ENCODE measurements at places on chromosomes 2 and 18.
A peak's percentile ranks its signal among the peaks of the same experiment; 100 is the strongest.

- no peak for DNase-seq
These were observed 462.2 kb upstream of the RGPD4 start for GRCh38 chr2:107364361-107364950.

GRCh38 chr2:154914561-154914960 is 216.1 kb downstream of the KCNJ3 start:
- DNase-seq = no peak

- DNase-seq = no peak
These were observed 13.2 kb downstream of the ZNF804A start for GRCh38 chr2:184611361-184612085.

- DNase-seq = no peak
These were observed 249.3 kb downstream of the LRATD1 start for GRCh38 chr2:14881651-14882327.

GRCh38 chr2:183250472-183250871 is 126.2 kb downstream of the NUP35 start:
- DNase-seq = no peak

DNA sequence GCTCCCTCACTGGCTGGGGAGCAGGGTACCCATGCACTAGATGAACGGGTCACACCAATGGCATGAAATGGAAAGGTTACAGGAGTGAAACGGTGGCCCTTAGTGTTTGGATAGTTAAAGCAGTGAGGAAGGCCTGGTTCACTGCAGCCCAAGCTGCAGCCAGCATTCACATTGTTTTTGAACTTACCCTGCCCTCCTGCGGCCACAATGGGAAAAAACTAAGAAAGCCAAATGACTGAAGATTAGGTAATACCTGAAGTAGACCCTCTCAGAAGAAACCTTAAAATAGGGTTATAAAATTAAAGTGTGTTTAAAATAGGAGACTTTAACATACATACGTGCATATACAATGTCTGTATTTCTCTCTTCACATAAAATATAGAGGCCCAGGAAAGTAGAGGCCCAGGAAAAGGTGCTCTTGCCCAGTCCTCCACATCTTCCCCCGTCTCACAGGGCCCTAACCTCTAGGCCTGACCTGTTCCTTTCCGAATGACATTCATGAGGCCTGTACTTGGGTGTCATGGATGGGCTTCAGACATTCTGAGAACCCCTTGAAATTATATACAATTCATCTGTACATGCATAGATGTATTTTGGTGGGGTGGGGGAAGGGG is 33.3 kb downstream of the DOK1 start:
- DNase-seq = peak; percentile 3

DNA sequence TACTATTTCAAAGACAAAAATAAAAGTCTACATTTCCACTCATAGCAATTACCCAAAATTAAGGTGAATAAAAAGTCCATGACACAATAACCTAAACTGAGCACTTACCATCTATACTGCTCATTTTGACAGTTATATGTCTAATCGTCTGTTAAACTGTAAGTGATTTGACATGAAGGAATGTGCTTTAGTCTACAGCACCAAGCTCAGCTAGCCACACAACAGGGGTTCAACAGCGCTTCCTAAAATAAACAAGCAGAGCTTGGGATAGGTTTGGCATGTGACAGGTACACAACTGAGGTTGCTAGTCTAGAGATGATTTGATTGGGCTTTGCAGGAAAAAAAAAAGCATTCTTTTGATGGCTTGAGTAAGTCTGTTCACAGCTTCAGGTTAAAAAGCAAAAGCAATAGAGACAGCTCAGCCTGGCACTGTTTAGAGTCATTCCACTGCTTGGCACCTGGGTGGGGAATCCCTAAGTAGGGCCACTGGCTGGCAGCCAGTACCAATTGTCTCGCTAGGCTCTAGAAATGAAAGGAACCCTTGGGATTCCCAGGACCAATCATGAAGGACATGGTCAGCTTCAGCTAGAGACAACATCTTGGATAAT is 78.6 kb downstream of the BARD1 start:
- no peak for DNase-seq

DNA sequence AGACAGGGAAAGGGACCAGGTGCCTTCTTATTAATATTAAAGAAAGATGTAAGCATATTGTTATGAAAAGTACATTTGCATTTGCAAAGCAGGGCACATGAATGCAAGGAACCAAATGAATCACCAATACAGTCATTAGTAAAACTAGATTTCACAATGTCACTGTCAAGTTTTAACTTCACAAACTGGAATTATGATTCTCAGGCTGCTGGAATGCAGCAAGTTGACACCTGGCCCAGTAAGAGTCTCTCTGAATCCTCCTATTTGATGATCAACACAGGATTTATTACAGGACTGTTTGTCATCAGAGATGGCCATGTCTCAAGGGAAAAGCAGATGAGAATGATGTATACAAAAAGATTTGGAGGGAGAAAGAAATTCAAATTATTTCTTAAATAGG is 72.9 kb upstream of the STK39 start:
- no peak for DNase-seq

GRCh38 chr2:80467262-80467811 is 162.8 kb upstream of the LRRTM1 start:
- no peak for DNase-seq

DNA sequence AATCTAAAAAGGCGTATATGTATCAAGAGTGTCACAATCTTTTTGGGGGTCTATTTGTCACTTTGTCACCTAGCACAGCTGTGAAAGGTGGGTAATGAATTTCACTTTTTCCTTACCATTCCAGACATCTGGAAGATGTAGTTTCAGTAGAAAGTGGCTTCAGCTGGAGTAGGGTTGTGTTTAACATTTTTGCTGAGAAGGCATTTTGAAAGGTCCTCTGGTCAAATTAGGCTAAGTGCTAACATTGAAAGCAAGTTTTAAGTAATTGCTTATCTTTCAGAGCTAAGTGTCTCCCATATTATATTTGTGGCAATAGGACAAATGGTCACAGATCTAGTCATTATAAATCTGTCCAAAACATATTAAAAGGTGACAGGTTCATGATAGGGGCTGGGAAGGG is 542.1 kb upstream of the SPHKAP start:
- DNase-seq = no peak

DNA sequence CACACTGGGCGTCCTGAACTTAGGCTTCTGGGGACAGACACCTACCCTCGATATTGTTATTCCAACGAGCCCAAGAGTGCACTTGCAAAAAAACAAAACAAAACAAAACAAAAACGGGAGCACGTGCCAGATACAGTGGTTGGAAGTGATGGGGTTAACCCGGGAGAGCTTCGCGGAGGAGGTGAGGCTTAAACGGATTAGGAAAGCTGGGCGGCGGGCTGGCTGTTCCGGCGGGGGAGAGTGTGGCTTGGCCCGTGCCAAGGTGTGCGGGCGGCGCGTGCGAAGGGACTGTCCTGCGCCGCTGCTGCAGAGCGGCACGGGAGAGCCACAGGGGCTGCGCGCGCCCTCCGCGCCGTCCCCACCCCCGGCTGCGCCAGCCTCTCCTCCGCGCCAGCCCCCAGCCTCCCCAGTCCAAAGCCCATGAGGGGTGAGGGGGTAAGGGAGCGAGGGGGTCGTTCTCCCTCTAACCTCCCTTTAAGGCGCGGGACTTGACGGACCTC is 1.5 kb upstream of the SLC30A3 start:
- no peak for DNase-seq

DNA sequence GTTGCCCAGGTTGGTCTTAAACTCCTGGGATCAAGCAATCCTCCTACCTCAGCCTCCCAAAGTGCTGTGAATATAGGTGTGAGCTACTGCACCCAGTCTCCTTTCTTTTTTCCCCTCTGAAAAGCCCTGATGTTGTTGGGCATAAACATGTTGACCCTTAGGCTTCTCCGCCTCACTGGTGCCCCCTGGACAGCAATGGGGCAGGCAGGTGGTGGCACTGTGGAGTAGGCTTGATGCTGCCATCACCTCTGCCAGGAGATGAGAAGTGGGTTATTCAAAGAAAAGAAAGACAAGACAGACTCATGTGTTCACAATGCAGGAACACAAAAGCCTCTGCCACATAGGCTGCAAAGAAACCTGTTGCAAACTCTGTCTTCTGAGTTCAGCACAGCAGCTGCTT is 169.9 kb downstream of the EN1 start:
- DNase-seq = no peak

GRCh38 chr2:180524499-180524898 is 455.9 kb upstream of the UBE2E3 start:
- DNase-seq = no peak

- DNase-seq = no peak
These were observed 389.2 kb downstream of the LRP1B start for GRCh38 chr2:141741652-141742051.

- no peak for DNase-seq
These were observed 87.1 kb upstream of the MCFD2 start for GRCh38 chr2:47002480-47003381.

DNA sequence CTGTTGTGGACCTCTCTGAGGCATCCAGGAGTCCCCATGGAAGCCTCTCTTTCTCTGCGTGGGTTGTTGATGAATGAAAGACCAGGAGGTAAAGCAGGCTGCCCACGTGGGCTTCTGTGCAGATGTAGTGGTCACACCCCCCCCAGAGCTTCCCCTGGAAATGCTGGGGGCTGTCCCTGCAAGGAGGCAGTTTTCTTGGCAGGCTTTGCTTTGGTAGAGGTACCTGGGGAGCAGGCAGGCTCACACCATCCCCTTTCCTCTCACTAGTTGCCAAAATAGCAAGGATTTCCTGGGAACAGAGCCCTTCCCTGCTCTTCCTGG is 97.6 kb upstream of the MAP3K20 start:
- DNase-seq = no peak

GRCh38 chr2:86017901-86018896 is 87.5 kb downstream of the POLR1A start:
- no peak for DNase-seq

- no peak for DNase-seq
These were observed 10.3 kb upstream of the CXXC1 start for GRCh38 chr18:50297621-50298442.

- DNase-seq = no peak
These were observed 4.5 kb downstream of the HNMT start for GRCh38 chr2:137968477-137969417.

DNA sequence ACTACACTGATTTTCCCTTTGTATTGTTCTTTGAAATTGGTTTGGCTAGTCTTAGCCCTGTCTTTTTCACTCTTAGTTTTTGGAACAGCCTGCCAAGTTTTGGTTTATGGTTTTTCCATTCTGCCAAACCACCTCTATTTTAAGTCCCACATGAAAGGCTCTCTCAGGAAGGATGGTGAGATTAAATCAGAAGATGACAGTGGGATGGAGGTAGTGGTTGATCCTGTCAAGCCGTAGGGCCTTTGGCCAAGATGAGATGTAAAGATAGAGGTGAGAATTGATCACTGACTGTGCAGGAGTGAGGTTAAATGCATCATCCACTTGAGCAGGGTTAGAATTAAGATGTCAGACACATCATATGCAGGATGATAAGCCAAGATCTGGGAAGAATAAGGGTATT is 948.5 kb downstream of the SLC4A3 start:
- DNase-seq = no peak

- DNase-seq = no peak
These were observed 385.9 kb downstream of the TNS1 start for GRCh38 chr2:217616936-217617335.

DNA sequence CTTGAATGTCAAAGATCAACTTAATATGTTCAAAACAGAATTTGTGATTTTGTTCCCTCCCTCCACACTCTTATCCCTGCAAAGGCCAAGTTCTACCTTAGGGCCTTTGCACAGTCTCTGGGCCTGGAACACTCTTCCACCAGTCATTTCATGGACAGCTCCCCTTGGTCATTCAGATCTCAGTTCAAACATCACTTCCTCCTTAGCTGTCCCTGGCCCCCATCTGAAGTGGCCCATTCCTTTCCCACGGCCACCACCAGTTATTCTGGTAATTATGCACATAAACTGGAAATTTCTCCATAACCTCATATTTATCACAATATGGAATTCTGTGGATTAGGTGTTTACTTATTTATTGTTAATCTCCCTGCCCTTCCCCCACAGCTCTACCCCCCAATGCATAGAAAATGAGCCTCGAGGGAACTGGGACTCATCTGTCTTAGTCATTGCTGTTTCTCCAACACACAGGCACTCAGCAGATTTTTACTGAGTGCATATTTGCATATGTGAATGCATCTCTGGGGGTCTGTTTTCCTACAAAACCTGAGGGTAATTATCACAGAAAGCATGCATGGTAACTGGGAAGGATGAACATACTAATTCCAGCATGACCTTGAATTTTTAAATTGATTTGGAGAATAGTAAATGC is 35.5 kb upstream of the SPTBN1 start:
- DNase-seq = no peak

DNA sequence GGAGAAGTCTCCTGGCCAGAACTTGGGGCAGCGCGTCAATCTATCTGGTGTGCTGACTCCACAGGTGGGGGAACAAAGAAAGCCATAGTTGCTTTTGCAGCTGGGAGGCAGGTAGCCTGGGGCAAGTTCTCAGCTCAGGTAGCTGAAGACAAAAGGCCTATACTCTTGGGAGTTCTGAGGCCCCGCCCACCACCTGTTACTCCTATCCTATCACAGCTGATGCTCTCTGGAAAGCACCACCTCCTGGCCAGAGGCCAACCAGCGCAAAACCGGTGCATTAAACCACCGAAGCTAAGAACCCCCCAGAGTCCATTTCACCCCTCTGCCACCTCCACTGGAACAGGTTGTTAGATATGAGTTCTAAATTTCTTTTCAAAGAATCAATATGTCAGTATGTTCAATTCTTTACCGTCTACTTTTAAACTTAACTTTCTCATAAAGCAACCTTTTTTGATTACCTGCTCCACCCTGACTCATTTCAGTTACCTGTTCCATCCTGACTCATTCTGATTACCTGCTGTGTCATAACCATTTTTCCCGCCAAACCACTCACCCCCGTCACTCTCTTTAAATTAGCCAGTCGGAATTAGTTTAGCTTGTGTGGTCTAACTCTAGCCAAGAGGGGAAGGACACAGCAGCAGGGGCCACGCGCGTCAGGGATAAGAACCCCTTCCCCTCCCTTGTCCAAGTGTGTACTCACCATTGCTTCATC is 43.4 kb downstream of the UPP2 start:
- no peak for DNase-seq

GRCh38 chr18:60684843-60685513 is 312.4 kb upstream of the MC4R start:
- peak; percentile 19 for DNase-seq

DNA sequence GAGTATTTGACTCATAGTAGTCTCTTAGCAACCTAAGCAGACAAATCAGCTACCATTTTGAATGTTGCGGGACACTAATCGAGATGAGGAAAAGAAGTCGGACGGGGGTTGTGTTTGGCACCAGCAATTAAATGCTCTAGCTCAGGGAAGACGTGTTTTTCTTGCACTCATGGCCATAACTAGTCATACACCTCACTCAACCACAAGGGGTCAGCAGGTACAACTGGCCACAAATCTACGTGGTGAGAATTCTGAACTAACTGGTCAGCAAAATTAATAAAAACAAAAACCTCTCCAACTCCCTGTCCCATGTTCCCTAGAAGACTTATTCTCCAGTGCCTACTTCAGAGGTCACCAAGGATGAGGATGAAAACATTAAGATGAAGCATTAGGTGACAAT is 1467.8 kb downstream of the DPP10 start:
- DNase-seq = no peak

All from NCI-H1436 treated with DMSO at 0.1 percent for 48 hours (cell line).